ENCODE measurements at places on chromosomes 4 and X.

GRCh38 chr4:8719421-8719820, 126.9 kb downstream of the CPZ start:
- no peak for DNase-seq

- no peak for DNase-seq
Measured at GRCh38 chr4:150546286-150546685, 35.7 kb upstream of the MAB21L2 start.

DNA sequence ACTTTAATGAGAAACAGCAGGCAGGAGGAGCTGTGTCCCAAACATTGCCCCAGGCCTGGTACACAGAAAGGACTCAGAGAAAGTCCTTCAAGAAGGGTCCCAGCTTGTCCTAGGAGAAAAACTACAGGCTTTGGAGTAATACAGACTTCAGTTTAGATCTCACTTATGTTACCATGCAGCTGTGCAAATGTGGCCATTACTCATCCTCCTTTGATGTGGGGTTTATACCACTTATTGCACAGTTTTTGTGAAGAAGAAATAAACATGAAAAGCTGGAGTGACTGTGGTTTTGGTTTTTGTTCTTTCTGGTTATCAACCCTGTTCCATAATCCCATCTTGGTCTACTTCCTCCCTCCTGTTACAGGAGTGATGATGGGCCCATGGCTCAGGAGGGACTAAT, 8.1 kb upstream of the CYTL1 start:
- DNase-seq: no peak

DNA sequence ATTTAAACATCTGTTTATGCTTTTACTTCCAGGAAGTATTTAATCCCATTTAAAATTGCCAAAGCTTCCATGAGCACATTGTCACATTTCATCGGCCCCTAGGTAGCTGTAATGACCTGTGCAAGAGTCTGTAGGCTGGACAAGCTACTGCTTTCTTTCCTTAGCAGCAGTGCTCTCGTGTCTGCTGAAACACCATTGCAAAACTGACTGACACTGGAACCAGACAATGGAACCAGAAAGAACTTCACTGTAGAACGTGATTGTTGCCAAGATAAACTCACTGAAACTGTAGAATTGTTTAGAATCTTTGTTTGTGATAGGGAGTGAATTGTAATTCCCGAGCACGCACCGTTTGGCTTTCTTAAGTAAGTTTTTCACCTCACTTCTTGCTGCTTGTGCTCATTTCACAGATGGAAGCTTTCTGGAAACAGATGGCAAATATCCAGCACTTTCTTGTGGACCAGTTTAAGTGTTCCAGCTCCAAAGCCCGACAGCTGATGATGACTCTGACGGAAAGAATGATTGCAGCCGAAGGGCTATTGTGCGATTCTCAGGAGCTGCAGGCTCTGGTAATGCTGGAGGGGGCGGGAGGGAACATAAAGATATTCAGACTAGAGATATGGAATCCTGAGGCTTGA, 36.9 kb downstream of the EVC start:
- DNase-seq: no peak

DNA sequence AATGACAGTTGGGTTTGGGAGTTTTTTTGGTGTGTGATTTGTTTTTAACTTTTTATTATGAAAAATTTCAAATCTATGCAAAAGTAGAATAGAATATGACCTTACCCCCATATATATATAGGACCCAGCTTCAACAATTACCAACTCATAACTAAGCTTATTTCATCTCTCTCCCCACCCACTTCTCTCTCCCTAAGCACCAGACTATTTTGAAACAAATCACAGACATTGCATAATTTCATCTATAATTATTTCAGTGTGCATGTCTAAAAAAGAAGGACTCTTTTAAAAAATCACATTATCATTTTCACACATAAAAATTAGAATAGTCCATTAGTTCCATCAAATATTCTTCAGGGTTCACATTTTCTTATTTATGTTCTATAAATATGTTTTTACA, 28.3 kb upstream of the NKX6-1 start:
- no peak for DNase-seq

GRCh38 chr4:99648321-99648720, 9.3 kb downstream of the C4orf54 start:
- DNase-seq: no peak

- no peak for DNase-seq
Measured at GRCh38 chrX:41265615-41266014, 68.3 kb upstream of the DDX3X start.

- no peak for DNase-seq
Measured at GRCh38 chr4:152304220-152304619, 231.7 kb downstream of the FBXW7 start.

DNA sequence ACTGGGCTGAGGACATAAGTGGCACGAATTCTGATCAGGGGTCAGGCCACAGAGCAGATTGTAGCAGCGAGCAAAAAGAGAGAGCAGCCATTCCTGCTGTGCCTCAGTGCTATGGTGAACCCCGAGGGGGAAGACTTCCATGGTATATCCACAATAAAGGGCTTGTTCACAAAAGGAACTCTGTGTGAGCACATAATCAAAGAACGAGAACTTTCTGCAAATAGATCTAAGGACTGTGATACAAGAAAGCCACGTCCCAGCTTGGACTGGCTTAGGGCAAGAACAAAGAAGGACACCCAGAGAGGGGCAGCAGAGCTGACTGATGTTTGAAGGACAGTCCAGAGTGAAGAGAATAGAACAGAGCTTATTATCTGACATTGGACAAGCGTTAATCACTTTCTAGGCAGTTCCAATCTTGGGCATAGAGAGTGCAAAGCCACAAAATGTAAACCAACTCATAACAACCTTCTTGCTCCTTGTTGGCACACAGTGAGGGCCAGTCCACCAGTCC, 24.0 kb downstream of the PPEF2 start:
- no peak for DNase-seq

All from GF-D8 (cell line).